ENCODE measurements at places on chromosomes 12 and 14.

- no peak for DNase-seq
These were observed 220.5 kb downstream of the SEC23A start for GRCh38 chr14:38882533-38882932.

- no peak for DNase-seq
These were observed 498.3 kb upstream of the NOVA1 start for GRCh38 chr14:27096091-27096490.

GRCh38 chr12:52087961-52088820 is 8.7 kb downstream of the SMIM41 start:
- no peak for DNase-seq

- no peak for DNase-seq
These were observed 116.8 kb upstream of the NAP1L1 start for GRCh38 chr12:76201316-76201715.

- no peak for DNase-seq
These were observed 460 bp upstream of the SYNE2 start for GRCh38 chr14:63852271-63852816.

GRCh38 chr12:15863984-15864383 is 18.2 kb upstream of the STRAP start:
- no peak for DNase-seq

DNA sequence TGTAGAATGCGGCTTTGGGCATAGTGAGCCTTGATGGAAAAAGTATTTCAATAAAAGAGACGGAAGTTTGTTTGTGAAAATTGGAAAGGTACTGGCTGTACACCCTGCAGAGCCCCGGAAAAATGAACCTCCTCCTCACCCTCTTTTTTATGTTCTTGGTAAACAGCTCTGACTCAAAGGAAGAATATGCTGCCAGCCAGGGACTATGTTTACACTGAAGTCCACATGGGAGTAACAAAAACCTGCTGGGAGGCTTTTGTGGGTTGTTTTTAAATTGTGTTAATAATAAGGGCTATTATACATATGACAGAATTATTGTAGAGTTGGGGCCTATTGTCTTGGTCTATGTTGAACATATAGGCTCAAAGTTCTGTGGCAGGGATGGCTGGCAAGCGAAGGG is 70.7 kb downstream of the TTC8 start:
- peak; percentile 32 for DNase-seq

GRCh38 chr14:75411214-75411540 is 16.6 kb upstream of the JDP2 start:
- DNase-seq: no peak

GRCh38 chr12:118541934-118542333 is 165.6 kb downstream of the SUDS3 start:
- DNase-seq: no peak

DNA sequence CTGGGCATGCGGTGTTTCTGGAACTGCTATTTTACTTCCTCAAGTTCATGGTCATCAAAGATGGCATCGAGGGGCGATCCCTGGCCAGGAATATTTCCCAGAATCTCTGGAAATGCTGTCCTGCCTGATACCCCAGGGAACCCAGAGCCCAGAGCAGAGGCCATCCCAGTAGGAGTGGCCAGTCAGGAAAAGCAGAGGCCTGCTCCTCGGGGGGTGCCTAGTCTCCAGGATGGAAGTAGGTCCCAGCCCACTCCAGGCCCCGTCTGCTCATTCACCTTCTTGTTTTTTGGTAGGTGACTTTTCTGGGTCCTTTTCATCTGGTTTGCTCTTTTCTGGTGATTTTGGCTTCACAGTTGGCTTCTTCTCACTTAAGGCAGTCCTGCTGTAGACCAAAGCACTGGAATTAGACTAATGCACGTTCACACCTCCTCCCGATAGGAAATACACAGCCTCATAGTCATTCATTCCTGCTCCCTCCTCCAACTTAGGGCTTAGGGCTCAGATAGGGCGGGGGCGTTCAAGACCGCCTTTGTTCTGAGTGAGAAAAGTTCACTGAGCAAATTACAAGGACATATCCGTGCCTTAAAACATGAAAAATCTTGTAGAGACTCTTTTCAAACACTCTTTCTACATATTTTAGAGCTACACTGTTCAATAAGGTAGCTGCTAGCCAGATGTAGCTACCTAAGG is 51.1 kb downstream of the TRAFD1 start:
- DNase-seq: no peak

DNA sequence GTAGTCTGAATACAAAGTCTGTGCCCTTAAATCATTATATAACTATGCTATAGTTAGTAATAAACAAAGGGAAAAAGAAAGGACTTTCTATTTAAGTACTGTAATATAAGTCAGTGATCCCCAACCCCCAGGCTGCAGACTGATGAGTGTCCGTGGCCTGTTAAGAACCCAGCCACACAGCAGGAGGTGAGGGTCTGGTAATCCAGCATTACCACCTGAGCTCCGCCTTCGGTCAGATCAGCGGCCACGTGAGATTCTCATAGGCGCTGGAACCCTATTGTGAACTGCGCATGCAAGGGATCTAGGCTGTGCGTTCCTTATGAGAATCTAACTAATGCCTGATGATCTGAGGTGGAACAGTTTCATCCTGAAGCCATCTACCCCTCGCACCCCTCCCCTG is 15.7 kb downstream of the NFYB start:
- DNase-seq: no peak

GRCh38 chr14:97106166-97106565 is 309.0 kb downstream of the VRK1 start:
- no peak for DNase-seq

DNA sequence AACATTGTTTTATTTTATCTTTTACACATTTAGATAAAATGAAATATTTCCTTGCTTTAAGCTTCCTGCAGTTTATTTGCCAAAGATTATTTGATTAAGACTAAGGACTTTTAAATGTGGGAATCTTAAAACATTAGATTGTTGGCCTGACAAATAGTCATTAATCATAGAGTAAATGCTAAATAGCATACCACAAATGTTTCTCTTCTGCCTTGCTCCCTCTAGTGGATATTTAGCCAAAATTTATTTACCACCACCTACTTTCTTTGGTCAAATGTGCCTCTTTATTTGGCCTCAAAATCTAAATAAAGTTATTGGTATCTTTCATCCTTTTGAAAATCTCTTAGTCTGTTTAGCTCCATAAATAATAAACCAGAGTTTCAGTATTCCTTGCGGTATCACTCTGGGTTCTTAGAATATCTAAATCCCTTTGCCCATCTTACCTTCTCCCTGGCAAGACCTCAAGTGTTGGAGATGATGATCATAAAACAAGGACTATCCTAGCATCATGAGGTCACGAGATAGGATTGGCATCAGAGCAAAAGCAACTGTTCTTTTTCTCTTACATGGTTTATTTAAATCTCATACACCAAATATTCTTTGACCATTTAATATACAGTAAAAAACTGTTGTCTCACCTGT is 150.6 kb upstream of the AEBP2 start:
- no peak for DNase-seq

- DNase-seq: no peak
These were observed 135.0 kb downstream of the ANO6 start for GRCh38 chr12:45350861-45351260.

DNA sequence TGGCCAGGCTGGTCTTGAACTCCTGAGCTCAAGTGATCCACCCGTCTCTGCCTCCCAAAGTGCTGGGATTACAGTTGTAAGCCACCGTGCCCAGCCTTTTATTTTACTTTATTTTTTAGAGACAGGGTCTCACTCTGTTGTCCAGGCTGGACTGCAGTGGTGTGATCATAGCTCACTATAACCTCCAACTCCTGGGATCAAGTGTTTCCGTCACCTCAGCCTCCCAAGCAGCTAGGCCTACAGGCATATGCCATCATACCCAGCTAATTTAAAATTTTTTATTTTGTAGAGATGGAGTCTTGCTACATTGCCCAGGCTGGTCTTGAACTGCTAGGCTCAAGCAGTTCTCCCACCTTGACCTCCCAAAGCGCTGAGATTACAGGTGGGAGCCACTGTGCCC is 3.7 kb downstream of the TPCN1 start:
- no peak for DNase-seq

DNA sequence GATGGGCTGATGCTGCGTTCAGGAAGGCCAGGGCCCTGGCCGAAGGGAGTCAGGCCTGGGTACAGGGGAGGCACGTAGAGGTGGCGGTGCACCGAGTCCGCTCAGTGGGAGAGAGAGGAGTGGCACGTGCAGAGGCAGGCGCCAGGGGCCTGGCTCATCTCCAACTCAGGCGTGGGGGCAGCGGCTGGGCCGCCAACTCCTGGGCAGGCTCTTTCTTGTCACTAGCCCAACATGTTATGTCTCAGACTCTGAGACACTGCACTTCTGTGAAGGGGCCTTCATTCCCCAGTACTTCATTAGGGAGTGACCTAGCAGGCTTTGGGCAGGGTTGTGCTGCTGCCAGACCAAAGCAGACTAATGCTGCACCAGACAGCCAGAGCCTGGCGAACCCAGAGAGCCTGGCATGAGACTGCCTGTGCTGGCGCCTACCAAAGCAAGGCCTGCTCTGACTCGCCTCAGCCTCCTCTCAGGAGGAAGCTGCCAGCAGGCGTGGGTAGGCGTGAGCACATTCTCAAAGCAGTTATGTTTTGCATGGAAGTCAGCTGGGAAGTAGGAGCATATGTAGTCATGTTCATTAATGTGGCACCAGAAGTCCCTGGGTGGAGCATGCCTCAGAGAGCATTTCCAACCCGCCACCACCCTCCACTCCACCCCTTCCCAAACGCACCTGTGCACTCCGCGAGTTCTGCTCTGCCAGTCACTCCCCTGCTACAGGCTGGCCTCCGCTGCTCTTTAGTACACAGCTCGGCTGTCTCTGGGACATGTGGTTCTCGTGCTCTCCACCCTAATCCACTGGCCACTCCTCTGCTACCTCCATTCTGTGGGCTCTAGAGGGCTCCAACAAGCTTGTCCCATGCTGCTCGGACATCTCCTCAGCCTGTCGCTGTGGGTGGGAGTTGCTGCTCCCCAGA is 9.7 kb downstream of the CKB start:
- DNase-seq: peak; percentile 60

DNA sequence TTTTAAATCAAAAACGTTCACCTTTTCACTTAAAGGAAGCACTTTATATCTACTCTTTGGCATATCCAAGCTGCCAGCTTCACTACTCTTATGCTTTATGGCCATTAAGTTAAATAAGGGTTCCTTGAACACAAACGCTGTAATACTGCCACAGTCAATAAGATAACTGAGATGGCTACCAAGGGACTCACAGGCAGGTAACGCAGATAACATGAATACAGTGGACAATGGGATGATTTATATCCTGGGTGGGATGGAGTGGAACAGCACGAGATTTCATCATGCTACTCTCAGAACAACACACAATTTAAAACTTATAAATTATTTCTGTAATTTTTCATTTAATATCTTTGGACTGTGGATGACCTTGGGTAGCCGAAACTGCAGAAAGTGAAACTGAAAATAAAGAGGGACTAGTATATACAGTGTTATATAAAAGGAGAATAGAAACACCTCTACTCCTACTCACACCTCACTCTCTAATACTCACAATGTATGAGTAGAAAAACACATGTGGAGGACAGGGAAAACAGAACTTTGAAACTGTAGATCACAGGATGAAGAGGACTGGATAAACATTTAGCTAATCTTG is 367.3 kb downstream of the C12orf50 start:
- DNase-seq: no peak

- DNase-seq: no peak
These were observed 182.5 kb downstream of the GXYLT1 start for GRCh38 chr12:41962171-41962572.

DNA sequence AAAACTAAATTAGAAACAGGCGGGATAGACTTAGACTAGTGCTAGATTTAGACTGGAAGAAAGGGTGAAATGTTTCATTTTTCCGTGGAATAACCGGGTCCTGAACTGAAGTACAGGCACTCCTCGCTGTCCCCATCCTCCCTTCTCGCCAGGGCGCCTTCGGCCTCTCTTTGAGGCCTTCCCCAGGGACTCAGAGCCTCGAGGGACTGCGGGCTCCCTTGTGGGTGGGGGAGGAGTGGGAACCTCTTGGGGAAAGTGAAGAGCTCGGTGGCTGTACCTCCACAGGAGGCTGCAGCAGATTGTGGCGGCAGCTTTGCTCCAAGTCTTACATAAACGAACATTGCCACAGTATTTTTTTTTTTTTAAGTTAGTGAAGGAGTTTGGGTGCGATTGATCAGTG is 1988.8 kb upstream of the FLRT2 start:
- no peak for DNase-seq

DNA sequence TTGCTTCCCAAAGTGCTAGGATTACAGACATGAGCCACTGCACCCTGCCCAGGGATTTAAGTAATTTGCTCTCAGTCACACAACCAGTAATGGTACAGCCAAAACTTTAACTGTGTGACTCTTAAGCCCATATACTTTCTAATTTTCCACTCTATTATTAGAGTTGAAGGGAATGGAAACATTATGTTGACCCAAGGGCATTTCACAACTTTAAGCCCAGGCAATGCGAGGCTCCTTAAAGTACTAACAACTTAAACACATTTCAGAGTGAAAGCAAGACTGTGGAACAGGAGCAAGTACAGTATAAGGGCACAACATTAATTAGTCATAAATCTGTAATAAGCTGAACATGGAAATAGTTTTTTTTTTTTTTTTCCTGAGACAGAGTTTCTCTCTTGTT is 39.8 kb downstream of the BAZ1A start:
- no peak for DNase-seq

DNA sequence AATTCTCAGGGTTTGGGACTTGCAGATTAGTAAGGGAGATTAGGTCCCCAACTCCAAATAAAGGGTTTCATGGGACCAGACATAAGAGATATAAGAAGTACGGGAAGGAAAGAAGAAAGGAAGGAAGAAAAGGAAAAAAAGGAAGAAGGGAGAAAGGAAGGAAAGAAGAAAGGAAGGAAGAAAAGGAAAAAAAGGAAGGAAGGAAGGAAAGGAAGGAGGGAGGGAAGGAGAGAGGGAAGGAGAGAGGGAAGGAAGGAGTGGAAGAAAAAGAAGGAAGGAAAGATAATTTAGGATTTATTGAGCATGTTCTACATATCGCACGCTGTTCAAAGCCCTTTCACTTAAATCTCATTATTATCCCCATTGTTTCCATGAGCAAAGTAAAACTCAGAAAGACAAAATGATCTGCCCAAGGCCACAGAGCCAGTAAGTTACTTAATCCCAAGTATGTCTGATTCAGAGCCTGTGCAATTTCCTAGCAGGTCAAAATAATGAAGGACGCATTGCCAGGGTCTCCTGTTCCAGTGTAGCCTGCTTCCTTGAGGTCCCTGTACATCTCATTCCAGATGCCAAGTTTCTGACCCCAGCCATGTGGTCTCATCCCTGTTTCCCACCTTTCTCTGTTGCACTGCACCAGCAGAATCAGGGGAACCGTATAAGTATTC is 3.9 kb upstream of the HDAC7 start:
- no peak for DNase-seq

GRCh38 chr14:65354715-65355114 is 57.8 kb upstream of the FUT8 start:
- DNase-seq: no peak

- no peak for DNase-seq
These were observed 153.6 kb downstream of the ATP23 start for GRCh38 chr12:58095002-58095401.

- DNase-seq: no peak
These were observed 148.3 kb downstream of the PHLDA1 start for GRCh38 chr12:75883241-75883640.
